Endothelial cell of umbilical vein (primary cell): ENCODE measurements at places on chromosomes 7 and 10. TPM values are rescaled to one million over a fixed set of nuclear protein-coding genes. Genes with fewer than 3 reads are reported as not detected.

DNA sequence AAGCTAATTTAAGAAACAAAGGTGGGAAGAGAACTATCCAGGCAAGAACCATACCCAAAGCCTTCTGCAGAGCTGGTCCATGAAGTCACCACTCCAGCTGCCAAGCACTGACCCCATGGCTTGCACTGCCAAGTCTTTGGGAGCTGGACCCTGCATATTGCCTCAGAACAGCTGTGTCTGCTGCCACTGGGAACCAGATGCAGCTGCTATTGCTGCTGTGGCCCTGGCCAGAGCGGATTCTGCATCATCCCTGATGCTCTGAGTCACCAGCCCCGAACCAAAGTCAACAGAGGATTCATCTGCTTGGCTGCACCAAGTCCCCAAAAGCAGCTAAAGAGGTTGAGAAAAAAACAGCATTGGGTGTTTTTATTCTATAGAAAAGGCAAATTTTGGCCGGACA, 39.2 kb upstream of the GSAP start:
- DNase-seq, result peak; percentile 60
- peaks cover 28% of the 10 kb centered on the region for H3K4me1 ChIP-seq
- H3K27me3 ChIP-seq, result no peaks in the 10 kb centered on the region

DNA sequence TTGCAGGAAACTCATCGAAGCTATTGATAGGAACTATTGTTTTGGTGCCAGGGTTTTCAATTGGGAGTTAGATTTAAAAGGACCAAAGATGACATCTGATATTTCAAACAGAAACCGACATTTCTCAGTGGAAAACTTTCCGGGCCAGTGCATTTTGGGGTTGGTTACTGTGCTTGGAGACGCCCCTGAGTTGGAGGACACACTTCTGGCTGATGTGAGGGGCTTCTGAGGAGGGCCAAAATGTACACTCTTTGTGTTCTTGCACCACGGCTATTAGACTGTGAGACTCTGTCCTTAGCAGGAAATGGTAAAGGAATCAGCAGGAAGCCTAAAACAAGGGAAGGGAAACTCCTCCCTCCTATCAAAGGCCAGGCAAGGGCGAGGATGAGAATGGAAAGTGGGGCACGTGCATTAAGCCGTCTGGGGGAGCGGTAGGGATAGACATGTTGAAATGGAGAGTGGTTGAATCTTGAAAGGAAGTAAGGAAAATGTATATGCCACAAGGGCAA, 1.8 kb upstream of the SRGN start:
- peak; percentile 80 for DNase-seq
- H3K36me3 ChIP-seq, result no peaks in the 10 kb centered on the region
- H3K4me3 ChIP-seq, result no peak overlapping the region
- peaks cover 33% of the 10 kb centered on the region for H3K4me1 ChIP-seq
- no peaks in the 10 kb centered on the region for H3K27me3 ChIP-seq
- peak overlapping the region; percentile 96 for H3K27ac ChIP-seq

DNA sequence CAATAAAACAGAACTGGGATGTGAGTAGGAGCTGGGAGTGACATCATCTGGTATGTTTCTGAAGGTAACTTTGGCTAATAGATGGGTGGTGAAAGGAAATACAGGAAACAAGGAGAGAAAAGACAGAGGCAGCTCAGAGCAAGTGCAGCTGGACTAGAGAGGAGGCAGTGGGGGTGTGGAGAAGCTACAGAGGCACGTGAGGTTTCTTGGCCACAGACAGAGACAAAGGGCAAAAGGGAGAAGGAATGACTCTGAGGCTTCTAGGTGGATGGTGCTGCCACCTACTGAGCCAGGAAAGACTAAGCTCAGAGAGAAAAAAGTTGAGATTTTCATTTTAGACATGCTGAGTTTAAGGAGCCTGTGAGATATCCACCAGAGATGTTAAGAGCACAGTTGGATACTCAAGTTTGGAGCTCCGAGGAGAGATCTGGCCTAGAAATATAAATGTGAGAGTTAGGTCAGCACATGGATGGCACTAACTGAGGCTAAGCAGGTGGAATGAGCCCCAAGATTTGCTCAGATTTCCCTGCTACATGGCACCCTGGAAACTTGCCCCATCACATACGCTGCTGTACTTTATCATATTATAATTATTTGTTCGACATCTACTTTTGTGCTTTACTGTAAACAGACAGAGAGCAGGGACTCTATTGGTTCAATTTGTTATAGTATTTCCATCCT, 293.0 kb upstream of the IMMP2L start:
- peak; percentile 71 for DNase-seq
- H3K36me3 ChIP-seq, result peaks cover 5% of the 10 kb centered on the region
- no peaks in the 10 kb centered on the region for H3K27me3 ChIP-seq
- H3K4me3 ChIP-seq, result no peak overlapping the region
- no peak overlapping the region for H3K27ac ChIP-seq

- no peak overlapping the region for H3K27ac ChIP-seq
- no peak for DNase-seq
- no peaks in the 10 kb centered on the region for H3K27me3 ChIP-seq
- H3K36me3 ChIP-seq, result no peaks in the 10 kb centered on the region
Measured at GRCh38 chr10:8086315-8086714, 31.8 kb downstream of the GATA3 start.

The ITPRID1 gene
- total RNA-seq, result not detected in 2 replicates

- no peaks in the 10 kb centered on the region for H3K36me3 ChIP-seq
- H3K4me3 ChIP-seq, result peak overlapping the region; percentile 50
- DNase-seq, result no peak
- H3K27me3 ChIP-seq, result no peaks in the 10 kb centered on the region
- peak overlapping the region; percentile 84 for H3K27ac ChIP-seq
Measured at GRCh38 chr7:151520419-151521261, 945 bp upstream of the RHEB start.

The PRTFDC1 gene
- 24.2 and 27.0 TPM in 2 replicates for total RNA-seq

DNA sequence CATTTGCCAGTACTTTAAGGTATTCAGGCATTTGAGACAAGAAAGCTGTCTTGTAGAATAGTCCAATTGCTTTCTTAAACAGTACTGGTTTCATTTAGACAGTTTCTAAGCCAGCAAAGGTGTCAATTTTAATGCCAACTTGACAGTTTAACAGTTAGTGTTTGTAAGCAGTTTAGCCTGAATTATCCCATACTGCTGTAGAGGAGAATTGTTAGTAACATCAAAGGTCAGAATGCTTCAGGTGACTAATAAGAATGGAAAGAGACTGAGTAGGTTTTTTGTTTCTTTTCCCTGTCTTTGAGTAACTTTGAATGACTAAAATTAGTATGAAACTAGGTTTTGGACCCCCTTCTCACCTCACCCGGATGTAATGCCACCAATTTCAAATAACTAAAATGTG, 29.5 kb upstream of the VDAC2 start:
- H3K27ac ChIP-seq, result peak overlapping the region; percentile 10
- no peak overlapping the region for H3K4me3 ChIP-seq
- H3K36me3 ChIP-seq, result no peaks in the 10 kb centered on the region
- no peaks in the 10 kb centered on the region for H3K27me3 ChIP-seq

The KIAA1217 gene
- total RNA-seq, result 3.1 and 10.3 TPM in 2 replicates

- peaks cover 7% of the 10 kb centered on the region for H3K4me1 ChIP-seq
- H3K4me3 ChIP-seq, result no peak overlapping the region
- H3K27me3 ChIP-seq, result no peaks in the 10 kb centered on the region
- no peak for DNase-seq
Measured at GRCh38 chr10:34768972-34769330, 46.1 kb downstream of the PARD3 start.

GRCh38 chr7:29328811-29329210, 134.2 kb downstream of the CHN2 start:
- no peaks in the 10 kb centered on the region for H3K4me1 ChIP-seq
- H3K27me3 ChIP-seq, result peaks cover 2% of the 10 kb centered on the region
- no peak overlapping the region for H3K4me3 ChIP-seq
- H3K27ac ChIP-seq, result no peak overlapping the region
- no peak for DNase-seq
